ENCODE measurements at places on chromosomes 2 and 18. TPM values are rescaled to one million over a fixed set of nuclear protein-coding genes. Genes with fewer than 3 reads are reported as not detected.

Gene CHST9
- 10.3 TPM for total RNA-seq

GRCh38 chr2:17441055-17441771 is 77.0 kb downstream of the RAD51AP2 start:
- H3K36me3 ChIP-seq = no peaks in the 10 kb centered on the region
- no peak overlapping the region for H3K4me3 ChIP-seq
- H3K4me1 ChIP-seq = no peaks in the 10 kb centered on the region

Gene NEB
- 57.9 TPM for total RNA-seq

GRCh38 chr2:85503851-85504777 is 34.9 kb upstream of the MAT2A start:
- no peaks in the 10 kb centered on the region for H3K36me3 ChIP-seq
- H3K27me3 ChIP-seq = no peaks in the 10 kb centered on the region
- DNase-seq = no peak
- H3K27ac ChIP-seq = peak overlapping the region; percentile 18
- H3K4me3 ChIP-seq = no peak overlapping the region

GRCh38 chr2:111535404-111535803 is 348.6 kb downstream of the ANAPC1 start:
- H3K27ac ChIP-seq = no peak overlapping the region
- H3K4me1 ChIP-seq = no peaks in the 10 kb centered on the region
- no peaks in the 10 kb centered on the region for H3K36me3 ChIP-seq
- no peaks in the 10 kb centered on the region for H3K27me3 ChIP-seq
- DNase-seq = no peak
- H3K4me3 ChIP-seq = no peak overlapping the region

Gene ICA1L
- 15.8 TPM for total RNA-seq

DNA sequence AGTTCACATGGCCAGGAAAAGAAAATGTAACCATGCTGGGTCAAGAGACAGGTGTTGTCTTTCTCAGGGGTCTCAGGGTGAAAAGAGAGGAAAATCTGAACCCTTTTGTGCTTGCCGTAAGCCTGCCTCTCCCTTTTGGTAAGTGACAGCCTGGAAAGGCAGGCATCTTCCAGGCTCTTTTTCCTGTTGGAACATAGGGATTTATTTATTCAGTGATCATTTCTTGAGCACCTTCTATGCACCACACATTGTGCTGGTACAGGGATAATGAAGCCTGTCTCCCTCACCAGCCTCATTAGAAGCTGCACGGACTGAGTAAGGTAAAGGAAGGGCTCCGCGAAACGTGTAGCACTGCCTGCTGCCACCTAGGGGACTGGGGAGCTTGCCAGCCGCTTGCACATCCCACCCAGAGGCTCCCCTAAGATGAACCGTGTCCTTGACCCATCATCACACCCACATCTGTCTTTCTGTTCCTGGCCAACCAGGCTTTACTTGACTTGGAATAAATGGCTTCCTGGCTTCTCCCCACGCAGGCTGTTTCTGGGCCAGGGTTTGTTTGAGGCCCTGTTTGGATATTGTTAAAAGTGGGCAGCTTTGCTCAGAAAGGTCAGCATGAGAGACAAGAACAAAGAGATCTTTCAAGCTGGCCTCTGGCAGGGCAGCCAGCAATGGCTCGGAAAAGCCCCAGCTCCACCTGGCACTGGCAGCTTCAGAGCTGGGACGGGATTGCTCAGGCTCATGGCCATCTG is 73.3 kb upstream of the MCFD2 start:
- H3K27ac ChIP-seq = peak overlapping the region; percentile 71
- H3K4me3 ChIP-seq = no peak overlapping the region
- H3K36me3 ChIP-seq = no peaks in the 10 kb centered on the region

DNA sequence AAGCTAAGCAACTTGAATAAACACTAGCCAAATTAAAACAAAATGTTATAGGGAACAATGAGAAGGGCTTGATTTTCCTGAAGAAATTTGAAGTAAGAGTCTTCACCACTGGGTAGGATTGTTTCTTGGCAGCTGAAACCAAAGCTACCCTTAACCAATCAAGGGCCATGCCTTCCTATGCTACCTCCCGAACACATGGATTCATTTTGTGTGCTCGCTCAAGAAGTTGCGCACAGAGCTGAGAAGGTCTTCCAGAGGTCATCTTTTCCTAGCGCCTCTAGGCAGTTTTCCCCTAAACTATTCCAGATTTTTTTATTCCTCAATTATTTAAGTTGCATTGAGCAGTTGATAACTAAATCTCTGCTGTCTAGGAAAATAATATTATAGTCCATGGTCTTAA is 264.6 kb downstream of the RBM43 start:
- no peak for DNase-seq
- H3K4me3 ChIP-seq = no peak overlapping the region
- no peaks in the 10 kb centered on the region for H3K27me3 ChIP-seq
- no peaks in the 10 kb centered on the region for H3K4me1 ChIP-seq

Gene IL1A
- 27.4 TPM for total RNA-seq

- DNase-seq = no peak
- no peak overlapping the region for H3K4me3 ChIP-seq
- H3K36me3 ChIP-seq = no peaks in the 10 kb centered on the region
- no peaks in the 10 kb centered on the region for H3K27me3 ChIP-seq
These were observed 8.8 kb downstream of the PDCD1 start for GRCh38 chr2:241849616-241850543.

- H3K27ac ChIP-seq = no peak overlapping the region
- no peak for DNase-seq
- no peaks in the 10 kb centered on the region for H3K4me1 ChIP-seq
- no peak overlapping the region for H3K4me3 ChIP-seq
- H3K36me3 ChIP-seq = no peaks in the 10 kb centered on the region
These were observed 17.2 kb upstream of the SDC1 start for GRCh38 chr2:20241973-20242726.

- no peaks in the 10 kb centered on the region for H3K4me1 ChIP-seq
- H3K4me3 ChIP-seq = no peak overlapping the region
- H3K27ac ChIP-seq = no peak overlapping the region
- no peaks in the 10 kb centered on the region for H3K27me3 ChIP-seq
These were observed 35.4 kb downstream of the B4GALT6 start for GRCh38 chr18:31648966-31649429.

- no peaks in the 10 kb centered on the region for H3K36me3 ChIP-seq
- no peak for DNase-seq
- H3K27me3 ChIP-seq = no peaks in the 10 kb centered on the region
- peaks cover 7% of the 10 kb centered on the region for H3K4me1 ChIP-seq
- no peak overlapping the region for H3K27ac ChIP-seq
These were observed 3.0 kb upstream of the ITM2C start for GRCh38 chr2:230861552-230862255.

DNA sequence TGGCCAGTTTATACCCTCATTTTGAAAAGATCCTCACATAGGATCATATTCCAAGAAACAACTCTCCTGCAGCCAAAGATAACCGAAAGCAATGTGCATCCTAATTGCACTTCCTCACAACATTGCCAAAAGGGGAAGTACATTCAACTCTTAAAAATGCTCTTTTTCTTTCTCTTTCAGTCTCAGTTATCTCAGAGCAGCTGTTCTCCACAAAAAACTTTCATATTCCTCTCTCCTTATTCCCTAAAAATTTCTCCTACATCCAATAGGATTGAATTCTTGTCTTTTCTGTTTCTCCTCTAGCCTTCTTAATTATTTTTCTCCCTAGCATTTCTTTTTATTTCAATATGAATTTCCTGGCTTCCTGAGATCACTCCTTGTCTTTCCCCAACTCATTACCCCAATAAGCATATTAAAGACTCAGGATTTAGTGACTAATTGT is 7.4 kb upstream of the VRK2 start:
- no peaks in the 10 kb centered on the region for H3K36me3 ChIP-seq
- H3K27me3 ChIP-seq = no peaks in the 10 kb centered on the region
- no peak overlapping the region for H3K27ac ChIP-seq
- no peaks in the 10 kb centered on the region for H3K4me1 ChIP-seq

- no peak overlapping the region for H3K4me3 ChIP-seq
- no peak overlapping the region for H3K27ac ChIP-seq
- no peaks in the 10 kb centered on the region for H3K4me1 ChIP-seq
- H3K36me3 ChIP-seq = no peaks in the 10 kb centered on the region
- H3K27me3 ChIP-seq = no peaks in the 10 kb centered on the region
These were observed 30.1 kb downstream of the UXS1 start for GRCh38 chr2:106163948-106164545.

- H3K27me3 ChIP-seq = no peaks in the 10 kb centered on the region
- no peak overlapping the region for H3K4me3 ChIP-seq
- no peaks in the 10 kb centered on the region for H3K4me1 ChIP-seq
- no peak for DNase-seq
- H3K36me3 ChIP-seq = no peaks in the 10 kb centered on the region
- no peak overlapping the region for H3K27ac ChIP-seq
These were observed 309.6 kb downstream of the SOCS6 start for GRCh38 chr18:70598406-70598805.

DNA sequence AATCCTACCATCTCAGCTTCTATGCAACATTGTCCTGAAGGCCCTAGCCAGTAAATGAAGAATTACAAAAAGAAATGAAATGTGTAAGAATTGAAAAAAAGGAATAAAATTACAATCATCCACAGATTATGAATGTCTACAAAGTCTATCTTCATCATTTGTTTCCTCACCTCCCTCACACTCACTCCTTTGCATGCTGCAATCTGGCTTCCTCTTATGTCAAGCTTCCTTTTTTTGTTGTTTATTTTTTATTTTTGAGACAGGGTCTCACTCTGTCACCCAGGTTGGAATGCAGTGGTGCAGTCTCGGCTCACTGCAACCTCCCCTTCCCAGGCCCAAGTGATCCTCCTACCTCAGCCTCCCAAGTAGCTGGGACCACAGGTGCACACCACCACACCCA is 129.0 kb downstream of the CABYR start:
- H3K4me1 ChIP-seq = no peaks in the 10 kb centered on the region
- no peak overlapping the region for H3K4me3 ChIP-seq
- no peak overlapping the region for H3K27ac ChIP-seq
- no peak for DNase-seq
- no peaks in the 10 kb centered on the region for H3K27me3 ChIP-seq
- no peaks in the 10 kb centered on the region for H3K36me3 ChIP-seq

GRCh38 chr2:118146315-118147283 is 58.3 kb downstream of the INSIG2 start:
- no peak overlapping the region for H3K4me3 ChIP-seq
- H3K27me3 ChIP-seq = no peaks in the 10 kb centered on the region
- H3K27ac ChIP-seq = no peak overlapping the region
- no peaks in the 10 kb centered on the region for H3K36me3 ChIP-seq

DNA sequence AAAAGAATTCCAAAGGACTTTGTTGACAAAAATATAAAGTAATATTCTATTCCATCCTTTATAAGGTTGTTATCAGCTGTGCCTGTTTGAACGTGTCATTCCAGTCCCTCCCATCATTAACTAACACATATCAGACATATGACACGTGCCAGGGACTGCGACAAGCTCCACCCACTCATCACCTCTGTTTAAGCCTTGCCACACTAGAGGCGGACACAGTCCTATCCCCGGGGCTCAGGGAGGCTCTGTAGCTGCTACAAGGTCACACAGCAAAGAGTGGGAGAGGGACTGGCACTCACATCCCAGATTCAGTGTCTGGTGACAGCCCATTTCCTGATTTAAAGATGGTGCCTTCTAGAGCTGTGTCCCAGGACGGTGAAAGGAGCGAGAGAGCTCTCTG is 30.0 kb downstream of the TBC1D8 start:
- DNase-seq = no peak
- H3K36me3 ChIP-seq = no peaks in the 10 kb centered on the region
- H3K27me3 ChIP-seq = no peaks in the 10 kb centered on the region
- H3K4me3 ChIP-seq = no peak overlapping the region
- peak overlapping the region; percentile 81 for H3K27ac ChIP-seq

DNA sequence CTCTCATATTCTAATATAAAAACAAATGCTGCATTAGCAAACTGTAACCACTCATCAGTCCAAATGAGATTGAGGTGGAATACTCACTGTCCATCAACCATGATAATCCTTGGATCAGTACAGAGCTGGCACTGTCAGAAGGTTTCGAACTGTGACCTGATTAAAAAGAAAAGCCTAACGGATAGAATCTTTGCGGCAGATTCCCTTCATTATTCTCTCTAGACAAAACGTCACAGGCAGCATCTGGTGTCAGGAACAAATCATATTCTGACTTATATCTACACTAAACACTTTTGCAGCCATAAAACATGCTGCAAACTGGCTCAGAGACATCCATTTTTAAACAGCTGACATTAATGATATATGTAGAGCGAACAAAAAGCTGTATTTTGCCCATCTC is 677.7 kb upstream of the NXPH2 start:
- DNase-seq = no peak
- no peaks in the 10 kb centered on the region for H3K36me3 ChIP-seq
- no peak overlapping the region for H3K4me3 ChIP-seq
- no peaks in the 10 kb centered on the region for H3K4me1 ChIP-seq

- peaks cover 23% of the 10 kb centered on the region for H3K27me3 ChIP-seq
- H3K27ac ChIP-seq = no peak overlapping the region
- H3K4me1 ChIP-seq = peaks cover 9% of the 10 kb centered on the region
- peak; percentile 27 for DNase-seq
- H3K36me3 ChIP-seq = no peaks in the 10 kb centered on the region
These were observed 1.9 kb downstream of the PRSS56 start for GRCh38 chr2:232521959-232522622.

Gene GAD1
- 2.9 TPM for total RNA-seq

DNA sequence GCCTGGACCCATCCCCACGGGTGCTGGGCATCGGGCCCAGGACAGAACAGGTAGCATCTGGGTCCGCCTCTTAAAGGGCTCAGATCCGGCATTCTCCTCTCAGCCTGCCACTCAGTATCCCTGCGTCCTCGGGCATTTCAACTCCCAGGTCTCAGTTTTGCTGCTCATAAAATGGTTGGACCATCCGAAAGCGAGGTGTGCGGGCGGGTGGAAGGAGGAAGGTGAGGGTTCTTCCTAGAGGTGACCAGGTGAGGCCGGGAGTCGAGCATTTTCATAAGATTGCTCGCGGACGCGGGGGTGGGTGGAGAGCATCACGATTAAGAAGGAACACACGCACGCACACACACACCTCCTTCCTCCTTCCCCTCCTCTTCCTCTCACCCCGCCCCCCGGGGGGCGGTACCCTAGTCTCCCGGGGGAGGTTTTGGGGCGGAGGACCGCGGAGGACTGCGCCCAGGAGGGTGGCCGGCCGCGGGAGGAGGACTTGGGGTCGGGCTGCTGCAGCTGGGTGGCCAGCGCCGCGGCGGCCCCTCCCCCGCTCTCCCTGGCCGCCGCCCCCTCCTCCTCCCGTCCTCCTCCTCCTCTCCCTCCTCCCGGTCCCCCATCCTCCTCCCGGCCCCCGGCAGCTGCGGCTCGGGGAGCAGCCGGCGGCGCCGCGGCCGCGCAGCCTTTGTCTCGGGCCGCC is 97.9 kb upstream of the GPR45 start:
- no peaks in the 10 kb centered on the region for H3K36me3 ChIP-seq
- no peaks in the 10 kb centered on the region for H3K27me3 ChIP-seq
- H3K4me1 ChIP-seq = peaks cover 4% of the 10 kb centered on the region
- peak overlapping the region; percentile 38 for H3K4me3 ChIP-seq
- H3K27ac ChIP-seq = no peak overlapping the region
- peak; percentile 57 for DNase-seq
